ENCODE measurements at places on chromosomes 6 and 20.

DNA sequence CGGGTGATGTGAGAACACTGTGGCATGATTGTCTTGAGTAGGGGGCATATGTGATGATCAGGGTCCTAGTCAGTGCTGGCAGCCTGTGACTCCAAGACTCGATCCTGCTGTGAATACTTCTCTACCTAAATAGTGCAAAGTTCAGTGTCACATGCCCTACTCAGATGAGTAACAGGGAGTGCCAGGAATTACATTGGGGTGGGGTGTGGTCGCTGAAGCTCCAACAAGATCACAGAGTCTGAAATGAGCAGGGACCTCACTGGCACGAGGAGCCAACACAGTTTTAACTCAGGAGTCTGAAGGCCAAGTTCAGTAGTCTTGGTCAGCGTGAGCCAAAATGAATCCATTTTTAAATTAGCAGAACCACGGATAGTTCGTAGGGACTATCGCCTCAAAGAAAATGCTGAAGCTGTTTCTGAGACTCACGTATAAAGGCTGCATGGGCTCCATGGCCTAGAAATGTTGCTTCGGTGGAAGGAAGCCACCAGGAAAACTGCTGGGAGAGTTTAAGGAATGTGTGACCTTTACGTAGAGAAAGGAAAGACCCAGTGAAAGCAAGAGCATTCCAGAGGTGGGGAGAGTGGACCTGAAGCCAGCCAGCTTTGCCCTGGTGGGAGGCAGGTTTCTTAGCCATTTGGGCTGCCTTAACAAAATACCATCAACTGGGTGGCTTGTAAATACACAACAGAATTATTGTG, 72.2 kb downstream of the RPP40 start:
- DNase-seq: no peak

GRCh38 chr6:61711849-61712248, 574.2 kb downstream of the KHDRBS2 start:
- DNase-seq: no peak

GRCh38 chr20:19644085-19644484, 114.0 kb upstream of the RIN2 start:
- DNase-seq: no peak

- peak; percentile 75 for DNase-seq
Observed at GRCh38 chr20:56400001-56400640, 7.7 kb downstream of the CSTF1 start.

- DNase-seq: no peak
Observed at GRCh38 chr6:26206868-26207801, 119.9 kb downstream of the HFE start.

DNA sequence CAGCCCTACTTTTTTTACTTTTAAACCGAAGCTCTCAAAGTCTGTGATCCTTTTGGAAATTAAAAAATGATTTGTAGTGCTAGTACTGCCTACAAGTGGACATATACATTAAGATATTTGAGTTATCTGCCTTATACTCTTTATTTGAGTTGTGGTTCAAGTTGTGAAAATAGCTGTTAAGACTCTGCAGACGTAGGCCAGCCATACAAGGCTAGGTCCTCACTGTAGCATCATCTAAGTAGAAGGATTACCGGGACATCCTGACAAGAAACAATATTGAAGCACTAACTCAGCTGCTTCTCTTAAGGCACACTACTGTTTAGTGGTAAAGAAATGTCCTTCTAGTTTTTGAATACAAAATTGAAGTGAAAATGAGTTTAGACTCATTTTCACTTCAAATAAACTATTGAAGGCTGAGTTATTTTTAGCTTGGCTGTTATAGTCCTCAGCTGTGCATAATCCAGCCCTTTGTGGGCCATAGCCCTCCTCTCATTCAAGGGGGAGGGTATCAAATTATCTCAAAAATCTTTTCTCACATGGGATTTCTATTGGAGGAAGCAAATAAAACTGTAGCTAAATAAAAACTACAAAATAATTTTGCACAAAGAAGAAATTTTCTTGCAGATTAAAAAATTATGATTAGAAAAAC, 68.1 kb downstream of the JAG1 start:
- no peak for DNase-seq

- no peak for DNase-seq
Observed at GRCh38 chr20:61608275-61609085, 356.4 kb downstream of the CDH4 start.

GRCh38 chr20:8722277-8722928, 346.5 kb upstream of the PLCB4 start:
- DNase-seq: peak; percentile 53

- DNase-seq: no peak
Observed at GRCh38 chr20:56788041-56788670, 159.1 kb downstream of the TFAP2C start.

GRCh38 chr6:157706883-157707282, 116.2 kb upstream of the SNX9 start:
- no peak for DNase-seq

DNA sequence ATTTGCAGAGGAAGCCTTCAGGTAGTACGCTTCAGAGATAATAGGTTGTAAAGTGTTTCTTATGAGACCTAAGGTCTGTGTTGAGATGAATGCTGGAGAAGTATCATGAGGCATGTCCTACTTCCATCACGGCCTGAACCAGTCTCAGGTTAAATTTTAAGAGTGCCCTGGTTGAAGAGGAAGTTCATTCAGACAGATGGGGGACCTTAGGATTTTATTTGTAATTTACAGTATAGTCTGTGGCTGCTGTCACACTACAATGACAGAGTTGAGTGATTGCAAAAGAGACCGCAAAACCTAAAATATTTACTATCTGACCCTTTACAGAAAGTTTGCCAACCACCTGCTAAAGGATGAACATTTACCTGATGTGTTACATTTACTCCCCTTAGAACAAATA, 70.9 kb downstream of the UST start:
- DNase-seq: no peak

DNA sequence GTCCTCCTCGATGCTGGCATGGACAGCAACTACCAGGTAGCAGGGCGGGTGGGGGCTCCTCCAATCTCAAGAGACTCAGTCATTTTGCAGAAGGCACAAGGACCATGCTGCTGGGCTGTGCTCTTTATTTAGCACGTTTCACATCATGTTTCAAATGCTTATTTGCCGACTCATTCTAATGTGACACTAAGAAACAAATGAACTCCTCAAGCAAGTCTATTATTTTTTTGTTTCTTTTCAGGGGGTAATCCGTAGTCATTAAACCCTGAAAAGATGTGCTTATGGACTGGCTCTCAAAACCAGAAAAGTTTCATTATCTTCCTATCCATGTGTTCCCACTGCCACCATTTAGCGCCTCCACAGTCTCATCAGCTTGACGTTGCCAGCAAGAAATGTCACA, 92.9 kb downstream of the ANKS1A start:
- no peak for DNase-seq

DNA sequence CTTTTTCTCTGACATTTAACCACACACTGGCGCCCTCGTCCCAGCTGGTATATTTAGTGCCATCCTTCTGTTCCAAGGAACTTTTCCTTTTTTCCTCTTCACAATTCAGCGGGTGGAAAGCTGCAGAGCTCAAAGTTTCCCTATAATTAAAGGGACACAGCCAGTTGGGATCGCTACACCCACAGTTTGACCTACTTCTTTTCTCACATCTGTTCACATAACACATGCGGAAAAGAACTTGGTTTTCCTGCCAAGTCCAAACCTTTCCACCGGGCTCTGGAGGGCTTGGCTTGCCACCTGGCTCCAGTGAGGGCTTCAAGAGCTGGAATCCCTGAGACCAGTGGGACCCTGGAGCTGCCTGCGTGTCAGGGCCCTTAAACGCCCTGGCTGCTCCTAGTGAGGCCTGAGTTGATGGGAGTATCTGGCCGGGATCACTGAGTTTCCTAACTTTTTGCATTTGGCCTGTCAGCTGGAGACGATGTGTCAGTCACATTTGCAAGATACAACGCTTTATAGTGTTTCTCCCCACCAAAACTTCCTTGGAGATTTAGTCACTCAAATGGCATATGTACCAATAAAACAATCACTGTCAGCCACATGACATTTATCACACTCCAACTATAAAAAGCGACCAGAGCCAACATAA, 176.0 kb downstream of the SASH1 start:
- no peak for DNase-seq
